ENCODE measurements at places on chromosomes 3 and 15.
A peak's percentile ranks its signal among the peaks of the same experiment; 100 is the strongest.

DNA sequence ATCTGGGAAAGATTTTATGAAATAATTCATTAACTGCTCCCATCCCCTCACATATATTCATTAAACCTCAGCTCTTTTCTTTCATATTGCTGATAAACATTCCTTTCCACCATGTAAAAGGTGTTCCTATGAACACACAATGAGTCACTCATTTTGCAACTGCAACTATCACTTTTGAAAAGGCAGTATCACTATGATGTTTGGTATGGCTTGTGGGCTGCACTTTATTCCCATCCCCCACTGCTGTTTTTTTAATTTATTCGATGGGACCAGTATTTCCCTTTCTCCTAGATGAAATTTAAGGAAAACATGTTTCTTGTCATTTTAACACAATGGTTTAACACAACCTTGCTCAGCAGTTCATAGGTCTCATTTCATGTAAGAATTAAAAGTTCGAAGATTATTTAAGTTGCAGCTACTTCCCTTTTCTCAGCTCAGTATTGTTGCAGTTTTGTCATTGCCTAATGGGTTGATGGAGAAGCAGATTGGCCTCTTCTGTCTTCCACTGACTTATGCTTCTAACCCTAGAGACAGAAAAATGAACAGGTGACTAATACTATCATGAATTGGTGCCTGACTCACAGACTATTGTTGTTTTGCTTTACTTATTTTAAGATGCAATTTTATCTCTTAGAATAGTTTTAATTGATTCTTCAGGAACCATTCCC, 280.3 kb downstream of the ZPLD1 start:
- DNase-seq, result no peak

DNA sequence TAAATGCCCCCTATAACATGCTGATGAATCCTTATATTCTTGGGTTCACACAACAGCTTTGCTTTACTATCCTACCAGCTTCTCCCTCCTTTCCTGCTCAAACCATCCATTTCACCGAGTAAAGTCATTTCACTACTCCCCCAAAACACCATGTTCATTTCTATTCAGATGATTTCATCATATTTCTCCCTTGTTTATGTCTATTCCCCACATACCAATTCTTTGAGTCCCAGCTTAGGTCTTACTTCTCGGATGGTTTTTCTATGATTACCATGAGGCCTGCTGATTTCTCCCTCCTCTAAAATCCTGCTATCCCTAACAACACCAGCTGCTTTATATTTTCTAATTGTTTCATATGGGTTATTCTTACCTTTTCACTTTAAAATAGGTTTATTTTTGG, 231.4 kb downstream of the TIGIT start:
- DNase-seq, result no peak

- no peak for DNase-seq
Measured at GRCh38 chr3:194711286-194711685, 25.6 kb downstream of the FAM43A start.

DNA sequence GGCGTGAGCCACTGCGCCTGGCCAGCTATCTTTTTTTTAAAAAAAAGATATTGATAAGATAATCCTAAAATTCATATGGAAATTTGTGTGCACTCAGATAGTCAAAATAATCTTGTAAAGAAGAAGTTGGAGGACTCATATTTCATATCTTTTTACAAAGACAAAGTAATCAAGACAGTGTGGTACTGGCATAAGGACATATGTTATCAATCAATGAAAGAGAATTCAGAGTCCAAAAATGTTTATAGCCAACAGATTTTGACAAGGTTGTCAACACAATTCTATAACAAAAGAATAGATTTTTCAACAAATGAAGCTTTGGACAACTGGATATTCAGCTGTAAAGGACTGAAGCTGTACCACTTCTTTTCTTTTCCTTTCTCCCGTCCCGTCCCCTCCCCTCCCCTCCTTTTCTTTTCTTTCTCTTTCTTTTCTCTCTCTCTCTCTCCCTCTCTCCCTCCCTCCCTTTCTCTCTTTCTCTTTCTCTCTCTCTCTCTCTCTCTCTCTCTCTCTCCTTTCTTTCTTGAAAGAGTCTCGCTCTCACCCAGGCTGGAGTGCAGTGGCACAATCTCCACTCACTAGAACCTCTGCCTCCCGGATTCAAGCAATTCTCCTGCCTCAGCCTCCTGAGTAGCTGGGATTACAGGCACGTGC, 126.8 kb downstream of the GSK3B start:
- no peak for DNase-seq

DNA sequence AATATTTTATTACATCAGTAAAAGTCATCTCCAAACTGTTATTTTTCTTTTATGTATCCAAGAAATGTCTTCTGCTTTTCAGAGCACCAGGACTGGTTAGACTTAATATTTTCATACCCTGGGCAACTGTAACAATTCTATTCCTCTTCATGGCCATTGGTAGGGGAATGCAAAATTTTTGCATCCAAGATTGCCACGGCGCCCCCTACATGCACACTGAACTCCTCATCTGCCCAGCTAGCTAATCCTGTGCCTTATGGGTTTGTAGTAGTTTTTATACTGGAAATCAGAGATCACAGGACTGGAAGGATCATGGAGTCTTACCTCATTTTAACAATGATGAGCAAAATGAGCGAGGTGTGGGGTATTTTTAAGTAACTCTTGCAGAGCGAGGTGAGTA, 74.2 kb downstream of the CRTC3 start:
- no peak for DNase-seq

GRCh38 chr15:64288999-64289398, 67.0 kb downstream of the CSNK1G1 start:
- no peak for DNase-seq

GRCh38 chr3:197367081-197367780, 68.8 kb upstream of the DLG1 start:
- DNase-seq, result no peak

- no peak for DNase-seq
Measured at GRCh38 chr3:176167272-176167671, 1030.0 kb downstream of the TBL1XR1 start.

DNA sequence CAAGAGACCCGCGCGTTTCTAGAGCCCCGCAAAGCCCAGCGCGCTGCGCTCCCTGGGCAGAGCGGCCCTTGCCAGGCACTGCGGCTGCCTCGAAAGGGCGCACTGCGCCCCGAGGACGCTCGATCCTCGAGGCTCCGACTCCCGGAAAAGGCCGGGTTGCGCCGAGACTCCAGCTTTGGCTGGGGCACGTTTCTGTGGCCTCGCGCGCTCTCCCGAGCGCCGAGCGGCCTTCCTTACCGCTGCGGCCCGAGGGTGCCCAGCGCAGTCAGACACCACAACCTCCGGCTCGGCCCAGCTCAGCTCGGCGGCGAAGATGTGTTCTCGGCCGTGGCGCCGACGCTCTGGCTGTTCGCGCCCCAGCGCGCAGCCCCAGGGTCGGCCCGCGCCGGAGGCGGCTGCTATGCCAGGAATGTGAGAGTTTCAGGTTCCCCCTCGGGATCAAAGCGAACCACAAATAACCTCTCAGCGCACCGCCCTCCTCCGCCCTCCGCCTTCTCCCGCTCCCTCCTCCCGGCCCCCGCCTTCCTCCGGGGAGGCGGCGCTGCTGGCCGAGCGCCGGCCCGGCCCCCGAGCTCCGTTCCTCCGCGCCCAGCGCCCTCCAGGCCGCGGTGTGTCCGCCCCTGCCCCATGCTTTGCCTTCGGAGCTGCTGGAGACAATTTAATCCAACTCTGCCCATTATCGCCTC, at the start of gene AMOTL2:
Gene AMOTL2 (minus strand): TSS at position 343 of the 686 bp plus-strand sequence. CDS start 3,014 bp downstream, outside the sequence.
- peak; percentile 80 for DNase-seq

DNA sequence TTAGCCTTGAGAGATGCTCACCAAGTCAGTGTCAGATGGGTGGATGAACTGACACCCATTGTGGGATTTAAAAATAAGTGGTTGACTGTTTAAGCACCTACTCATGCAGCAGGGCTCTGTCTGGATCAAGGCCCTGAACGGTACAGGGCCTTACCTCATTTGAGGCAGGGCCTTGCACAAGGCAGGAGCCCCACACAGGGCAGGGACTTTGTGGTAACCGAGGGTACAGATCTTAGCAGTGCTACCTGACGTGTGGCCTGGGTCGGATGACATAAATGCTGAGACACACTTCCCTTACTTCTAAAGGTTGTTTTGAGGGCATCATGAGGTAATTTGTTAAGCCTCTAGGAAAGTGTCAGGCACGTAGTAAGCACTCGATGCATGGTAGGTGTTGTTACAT, 59.5 kb upstream of the PLXNA1 start:
- DNase-seq, result no peak

DNA sequence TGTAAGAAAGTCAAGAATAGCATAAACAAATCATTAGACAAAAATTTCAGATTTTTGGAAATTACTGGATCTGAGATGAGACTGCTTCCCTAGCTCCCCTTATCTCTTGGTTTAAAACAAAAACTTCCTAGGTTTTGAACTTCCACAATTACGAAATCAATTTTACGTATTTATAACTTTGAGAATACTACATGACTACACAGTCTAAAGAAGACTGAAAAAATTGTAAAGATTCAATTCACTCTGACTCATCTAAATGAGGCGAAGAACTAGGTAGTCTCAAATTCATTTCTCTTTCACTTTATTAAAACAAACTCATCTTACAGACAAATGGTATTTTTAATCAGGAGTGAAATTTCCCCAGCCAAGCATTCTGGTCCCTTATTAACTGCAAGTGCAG, 10.3 kb downstream of the CCDC54 start:
- DNase-seq, result no peak

Data from C1 segment of cervical spinal cord (tissue), 14 donors.